ENCODE measurements at places on chromosomes 4 and X. TPM values are rescaled to one million over a fixed set of nuclear protein-coding genes. Genes with fewer than 3 reads are reported as not detected.

The FREM3 gene
- total RNA-seq = not detected

The AREG gene
- total RNA-seq = 95.8 TPM

The STAG2 gene
- 45.8 TPM for total RNA-seq

The SUPT20HL2 gene
- total RNA-seq = not detected

The NR3C2 gene
- total RNA-seq = 2.1 TPM

The TMEM31 gene
- not detected for total RNA-seq

The GDI1 gene
- total RNA-seq = 218 TPM

The TCEAL6 gene
- total RNA-seq = not detected

The GPRASP3 gene
- 4.5 TPM for total RNA-seq

The F8A3 gene
- 11.5 TPM for total RNA-seq

The C4orf50 gene
- total RNA-seq = not detected

The CXCL6 gene
- total RNA-seq = 0.34 TPM

The CETN2 gene
- total RNA-seq = 48.7 TPM

The CTAG1B gene
- not detected for total RNA-seq

GRCh38 chr4:152690706-152691651, 11.2 kb upstream of the TMEM154 start:
- no peak for DNase-seq

- DNase-seq = no peak
Observed at GRCh38 chr4:123943976-123944375, 547.4 kb downstream of the SPRY1 start.

DNA sequence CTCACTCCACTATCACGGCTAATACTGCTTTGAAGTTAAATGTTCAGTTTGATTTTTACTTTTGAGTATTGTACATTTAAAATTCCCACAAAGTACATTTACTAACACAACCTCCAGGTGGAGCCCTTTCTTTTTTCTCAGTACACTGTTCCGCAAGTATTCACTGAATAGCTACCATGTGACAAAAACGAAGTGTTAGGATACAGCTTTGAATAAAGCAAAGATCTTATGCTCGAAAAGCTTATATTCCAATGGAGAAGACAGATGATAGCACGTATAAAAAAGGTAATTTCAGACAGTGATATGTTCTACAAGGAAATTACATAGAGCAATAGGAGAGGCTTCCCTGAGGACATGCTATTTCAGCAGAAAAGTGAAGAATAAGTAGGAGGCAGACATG, 60.7 kb upstream of the ABCG2 start:
- DNase-seq = peak; percentile 55

DNA sequence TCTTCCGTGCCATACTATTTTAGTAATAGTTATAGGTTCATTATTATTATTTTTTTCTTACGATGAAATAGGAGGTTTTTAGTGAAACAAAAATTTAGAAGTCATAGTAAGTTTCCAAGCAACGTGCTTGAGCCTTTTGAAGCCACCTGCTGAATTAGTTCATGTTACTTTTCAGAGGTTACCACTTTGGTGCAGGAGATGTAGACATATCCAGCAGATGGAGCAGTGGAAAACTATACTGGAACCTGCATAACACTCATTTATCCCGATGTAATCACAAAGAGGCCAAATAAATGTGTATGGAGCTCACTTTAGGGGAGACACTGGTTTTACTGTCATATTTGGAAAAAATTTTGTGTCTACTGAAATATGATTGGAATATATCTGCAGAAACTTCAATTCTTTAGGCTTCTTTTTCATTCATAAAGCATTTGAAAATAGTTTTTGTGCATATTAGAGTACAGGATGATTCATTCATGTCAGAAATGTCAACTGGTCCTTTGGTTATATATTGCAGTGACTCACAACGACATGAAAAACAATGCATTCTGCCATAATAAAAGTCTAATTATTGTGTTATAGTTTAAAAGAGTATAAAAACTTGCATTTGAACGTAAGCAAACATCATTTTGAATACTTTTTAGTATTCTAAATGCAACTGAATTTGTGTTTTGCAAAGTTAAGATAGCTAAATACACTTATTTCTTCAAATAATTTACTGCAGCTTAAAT, 2182.9 kb upstream of the TENM3 start:
- no peak for DNase-seq

DNA sequence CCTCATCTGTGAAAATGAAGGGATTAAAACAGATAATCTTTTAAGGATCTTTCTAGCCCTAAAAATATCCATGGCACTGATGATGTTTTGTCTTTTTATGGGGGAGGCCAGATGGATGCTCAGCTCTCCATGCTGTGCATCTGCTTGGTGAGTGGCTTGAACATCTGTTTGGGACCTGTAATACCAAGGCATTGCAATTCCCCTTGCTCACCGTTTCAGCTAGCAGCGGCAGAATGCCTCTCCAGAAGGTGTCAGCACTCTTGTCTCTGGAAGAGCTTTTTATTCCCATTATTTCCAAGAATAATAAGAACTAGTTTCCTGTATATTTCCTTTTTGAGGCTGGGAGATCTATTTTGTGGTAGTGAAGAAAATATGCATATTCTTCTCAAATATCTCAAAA, 151.9 kb upstream of the ANK2 start:
- DNase-seq = peak; percentile 49

- no peak for DNase-seq
Observed at GRCh38 chr4:125833-126232, 1.5 kb downstream of the ZNF718 start.

DNA sequence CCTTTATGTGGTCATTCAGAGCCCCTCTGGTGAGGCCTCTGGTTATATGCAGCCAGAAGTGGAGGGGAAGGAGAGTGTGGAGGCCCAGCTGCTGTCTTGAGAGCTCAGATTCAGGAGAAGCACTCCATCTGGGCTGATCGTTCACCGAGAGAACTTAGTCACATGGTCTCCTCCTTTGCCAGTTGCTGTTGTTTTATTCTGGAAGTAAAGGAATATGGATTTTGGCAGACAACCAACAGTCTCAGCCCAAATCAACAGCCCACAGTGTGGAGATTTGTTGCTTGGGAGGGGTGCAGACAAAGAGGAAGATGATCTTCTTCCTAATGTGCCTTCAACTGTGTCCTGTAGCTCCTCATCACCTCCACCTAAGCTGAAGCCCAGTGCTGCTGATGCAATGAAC, 355.4 kb downstream of the ANK2 start:
- DNase-seq = peak; percentile 41

GRCh38 chr4:55610381-55610780, 18.3 kb upstream of the PDCL2 start:
- peak; percentile 7 for DNase-seq

GRCh38 chr4:94640151-94640550, 117.6 kb upstream of the BMPR1B start:
- no peak for DNase-seq

DNA sequence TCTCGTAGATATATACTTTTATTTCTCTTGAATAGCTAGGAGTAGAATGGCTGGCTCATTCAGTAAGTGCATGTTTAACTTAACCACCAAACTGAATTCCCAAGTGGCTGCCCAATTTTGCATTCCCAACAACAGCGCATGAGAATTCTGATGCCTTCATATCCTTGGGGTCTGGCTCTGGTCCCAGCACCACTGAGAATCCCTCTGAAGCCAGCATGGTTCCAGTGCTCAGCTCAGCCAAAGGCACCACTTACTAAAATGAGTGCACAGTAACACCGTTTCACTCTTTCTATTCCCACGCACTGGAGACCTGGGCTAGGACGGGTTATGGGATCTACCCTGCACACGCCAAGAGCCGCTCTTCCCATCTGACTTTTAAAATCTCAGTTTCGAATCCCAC, 60.4 kb downstream of the CASP3 start:
- DNase-seq = peak; percentile 6

DNA sequence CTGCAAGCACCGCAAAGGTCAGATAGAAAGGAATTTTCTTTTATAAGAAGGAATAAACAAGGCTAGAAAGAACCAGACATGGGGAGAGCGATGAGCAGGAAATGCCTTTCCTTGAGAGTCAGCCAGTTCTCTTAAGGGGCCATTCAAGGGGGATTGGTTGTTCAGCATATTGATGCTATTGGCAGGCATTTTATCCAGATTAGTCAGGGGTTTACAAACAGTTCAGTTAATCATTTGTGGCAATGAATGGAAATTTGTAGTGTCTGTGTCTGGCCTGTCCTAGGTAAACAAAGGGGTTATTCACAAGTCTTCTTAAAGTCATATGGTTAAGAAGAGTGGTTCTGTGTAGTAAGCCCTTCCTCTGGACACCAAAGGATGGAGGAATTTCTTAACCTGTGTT, 184.7 kb upstream of the FRMPD4 start:
- DNase-seq = peak; percentile 69

GRCh38 chr4:187179086-187180058, 455.7 kb upstream of the FAT1 start:
- DNase-seq = no peak

GRCh38 chr4:30924495-30924894, 204.3 kb downstream of the PCDH7 start:
- DNase-seq = peak; percentile 17

GRCh38 chr4:55834086-55834795, 14.7 kb downstream of the EXOC1L start:
- DNase-seq = no peak

DNA sequence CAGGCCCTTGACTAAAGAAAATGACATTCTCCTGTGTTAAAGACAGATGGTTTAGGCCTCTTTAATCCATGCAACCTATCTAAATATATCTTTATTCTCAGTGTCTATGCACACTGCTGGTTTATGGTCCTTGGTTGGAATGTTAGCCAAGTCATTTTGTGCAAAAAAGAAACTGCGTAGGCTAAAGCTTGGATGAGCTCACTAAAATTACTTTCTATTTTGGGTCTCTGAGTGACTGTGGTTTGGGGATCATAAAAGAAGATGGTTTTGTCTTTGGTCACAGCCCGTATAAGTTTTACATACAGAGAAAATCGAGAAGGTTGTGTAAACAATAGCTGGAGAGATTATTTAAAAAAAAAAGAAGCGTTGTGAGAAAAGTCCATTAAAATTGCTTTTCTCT, 443.6 kb downstream of the UBE2NL start:
- DNase-seq = peak; percentile 0

DNA sequence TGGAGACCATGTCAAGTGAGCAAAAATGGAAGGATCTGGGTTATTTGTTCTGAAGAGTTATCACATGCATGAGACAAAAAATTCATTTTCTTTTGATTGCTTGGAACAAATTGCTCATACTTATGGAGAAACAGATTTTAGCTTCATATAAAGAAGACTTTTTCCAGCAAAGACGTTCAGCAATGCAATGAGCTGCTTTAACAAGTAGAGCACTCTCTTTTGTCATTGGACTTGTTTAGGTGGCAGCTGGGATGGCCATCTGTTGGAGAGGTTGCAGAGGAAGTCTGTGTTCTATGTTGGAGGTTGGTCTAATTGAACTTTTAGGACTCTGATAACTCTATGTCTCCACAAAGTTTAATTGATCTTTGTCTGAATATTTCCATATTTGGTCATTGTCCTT, 19.9 kb upstream of the CEP135 start:
- DNase-seq = no peak

- peak; percentile 2 for DNase-seq
Observed at GRCh38 chrX:42398967-42399631, 378.9 kb downstream of the PPP1R2C start.

- no peak for DNase-seq
Observed at GRCh38 chr4:94570558-94570957, 118.8 kb downstream of the PDLIM5 start.

DNA sequence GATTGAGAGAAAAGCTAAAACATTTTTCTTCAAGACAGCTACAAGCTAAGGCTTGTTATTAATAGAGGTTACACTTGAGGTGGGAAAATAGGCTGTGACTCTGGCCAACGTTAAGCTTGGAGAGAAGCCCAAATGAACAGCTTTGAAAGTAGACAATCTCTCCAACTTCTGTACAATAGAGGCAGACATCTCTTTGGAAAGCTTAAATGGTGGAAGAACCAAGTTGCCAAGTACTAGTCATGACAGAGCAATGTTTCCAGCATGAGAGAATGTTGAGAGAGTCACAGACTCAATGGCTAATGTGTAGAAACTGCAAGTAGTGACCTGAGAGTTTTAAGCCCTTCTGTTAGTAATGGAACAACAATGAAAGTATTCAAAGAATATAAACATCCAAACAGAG, 298.1 kb downstream of the INPP4B start:
- DNase-seq = no peak

GRCh38 chr4:5054532-5054931, 3.3 kb downstream of the STK32B start:
- no peak for DNase-seq

DNA sequence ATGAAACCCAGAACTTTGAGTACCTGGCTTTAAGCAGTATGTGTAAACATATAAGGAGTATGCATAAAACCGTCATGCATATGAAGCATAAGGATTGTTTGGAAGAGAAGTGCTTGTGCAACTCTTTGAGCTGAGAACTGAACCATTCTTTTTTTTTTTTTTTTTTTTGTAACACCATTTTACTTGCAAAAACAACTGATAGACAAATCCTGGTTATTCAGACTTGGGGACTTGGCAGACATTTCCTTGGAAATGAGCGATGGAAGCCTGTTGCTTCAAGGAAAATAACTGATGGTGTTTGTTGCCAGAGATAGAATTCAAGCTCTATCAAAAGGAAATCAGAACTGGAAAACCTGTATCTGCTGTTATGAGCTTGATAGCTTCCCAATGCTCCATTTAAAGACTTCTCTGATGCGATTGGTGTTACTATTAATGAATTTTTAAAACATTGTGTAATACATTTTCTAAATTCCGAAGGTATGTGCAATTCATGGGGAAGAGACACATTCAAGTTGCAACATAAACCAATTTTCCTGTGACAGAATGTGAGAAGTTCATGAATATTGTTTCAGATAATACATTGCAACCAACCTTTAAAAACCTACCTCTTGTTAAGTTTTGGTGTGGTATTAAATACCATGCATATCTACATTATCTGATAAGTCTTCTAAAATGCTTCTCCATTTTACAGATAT, 47.0 kb upstream of the FAT1 start:
- DNase-seq = peak; percentile 75

DNA sequence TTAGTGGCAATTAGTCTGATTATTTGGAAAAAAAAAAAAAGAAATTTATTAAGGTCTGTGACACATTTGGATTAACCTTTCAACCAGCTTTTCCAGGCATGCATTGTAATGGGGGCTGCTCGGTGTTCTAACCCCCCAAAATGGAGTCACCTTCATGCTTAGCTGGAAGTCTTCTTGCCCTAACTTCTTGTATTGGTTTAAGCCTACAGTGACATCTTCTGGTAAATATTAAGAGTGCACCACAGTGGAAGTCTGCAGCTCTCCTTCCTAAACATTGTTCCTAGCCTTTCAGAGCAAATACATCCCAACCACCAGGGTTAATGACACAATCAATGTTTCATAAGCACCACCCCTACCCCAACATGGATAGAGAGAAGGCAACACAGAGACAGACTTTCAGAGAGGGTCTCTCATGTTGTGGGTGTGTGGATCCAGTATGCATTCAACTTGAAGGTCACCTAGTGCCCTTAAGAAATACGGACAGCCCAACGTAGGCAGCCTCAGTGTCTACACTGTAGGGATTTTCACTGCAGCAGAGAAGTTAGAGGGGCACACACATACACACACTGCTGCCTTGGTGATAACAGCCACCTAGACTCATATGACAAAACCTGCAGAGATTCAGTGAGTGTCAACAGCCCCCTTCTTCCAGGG, 142.9 kb upstream of the MBNL3 start:
- peak; percentile 8 for DNase-seq

Measured in LHCN-M2 (cell line).